ENCODE measurements at places on chromosomes 13 and 19.

DNA sequence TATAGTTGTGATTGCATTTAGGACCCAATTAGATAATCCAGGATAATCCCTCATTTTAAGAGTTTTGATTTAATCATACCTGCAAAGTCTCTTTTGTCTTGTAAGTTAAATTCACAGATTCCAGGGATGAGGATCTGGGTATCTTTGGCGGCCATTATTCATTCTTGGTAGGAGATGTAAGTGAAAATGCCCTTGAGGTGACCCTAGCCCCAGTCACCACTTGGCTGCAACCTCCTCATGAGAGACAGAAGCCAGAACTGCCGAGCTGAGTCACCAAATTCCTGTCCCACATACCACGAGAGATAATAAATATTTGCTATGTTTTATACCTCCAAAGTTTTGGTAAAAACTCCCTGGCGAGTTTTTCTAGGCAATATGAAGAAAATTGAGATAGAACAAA, 389.4 kb downstream of the RFC3 start:
- no peak for DNase-seq

- no peak for DNase-seq
These were observed 816 bp downstream of the SPRED3 start for GRCh38 chr19:38389101-38389925.

DNA sequence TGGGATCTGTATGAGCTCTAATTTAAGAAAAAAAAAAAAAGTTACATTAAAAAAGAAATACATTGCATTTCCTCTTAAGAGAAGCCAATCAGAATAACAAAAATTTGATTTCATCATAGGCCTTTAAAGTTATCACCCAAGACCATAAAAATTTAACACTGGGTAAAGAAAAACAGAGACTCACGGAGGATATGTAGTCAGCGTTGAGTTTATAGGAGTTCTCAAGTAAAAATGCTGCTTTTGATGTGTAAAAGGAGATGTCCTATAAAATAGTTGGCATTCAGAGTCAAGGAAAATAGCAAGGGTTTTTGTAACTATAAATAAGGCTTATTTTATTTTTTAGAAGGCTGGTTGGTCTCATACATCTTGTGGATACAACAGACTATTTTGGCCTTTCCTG, 191.1 kb downstream of the EFNB2 start:
- DNase-seq, result no peak

DNA sequence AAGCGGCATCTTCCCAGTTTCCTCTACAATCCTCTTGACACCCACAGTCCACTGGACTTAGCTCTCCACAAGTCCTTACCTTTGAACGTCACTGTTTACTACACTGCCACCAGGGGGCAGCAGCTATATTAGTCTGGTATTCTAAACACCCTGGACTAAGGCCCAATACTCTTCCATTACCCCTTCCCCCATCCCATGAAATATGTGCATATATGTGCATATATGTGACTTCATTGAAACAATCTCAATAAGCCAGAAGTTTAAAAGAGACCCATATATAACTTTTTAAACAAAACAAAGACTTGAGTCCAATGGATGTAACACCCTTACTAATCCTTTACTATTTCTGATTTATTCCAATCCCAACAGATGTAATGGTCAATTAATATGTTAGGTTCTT, 15.5 kb downstream of the GGACT start:
- DNase-seq, result peak; percentile 89

DNA sequence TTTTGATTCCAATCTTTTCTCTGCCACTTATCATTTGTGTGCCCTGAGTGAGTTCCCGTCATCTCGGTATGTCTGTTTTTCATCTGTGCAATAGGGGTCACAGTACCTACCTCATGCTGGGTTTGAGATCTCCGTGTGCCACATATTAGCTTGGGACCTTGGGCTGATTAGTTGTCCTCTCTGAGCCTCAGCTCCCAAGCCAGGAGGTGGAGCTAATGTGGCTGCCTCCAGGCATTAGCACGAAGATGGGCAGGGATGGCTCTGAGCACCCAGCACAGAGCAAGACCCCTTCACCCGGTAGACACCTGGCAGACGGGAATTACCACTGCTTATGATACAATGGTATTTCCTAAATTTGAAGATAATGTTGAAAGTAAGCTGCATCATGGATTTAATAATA, 35.8 kb upstream of the XPO4 start:
- peak; percentile 15 for DNase-seq

GRCh38 chr13:94123557-94123956, 355.9 kb downstream of the DCT start:
- DNase-seq, result no peak

DNA sequence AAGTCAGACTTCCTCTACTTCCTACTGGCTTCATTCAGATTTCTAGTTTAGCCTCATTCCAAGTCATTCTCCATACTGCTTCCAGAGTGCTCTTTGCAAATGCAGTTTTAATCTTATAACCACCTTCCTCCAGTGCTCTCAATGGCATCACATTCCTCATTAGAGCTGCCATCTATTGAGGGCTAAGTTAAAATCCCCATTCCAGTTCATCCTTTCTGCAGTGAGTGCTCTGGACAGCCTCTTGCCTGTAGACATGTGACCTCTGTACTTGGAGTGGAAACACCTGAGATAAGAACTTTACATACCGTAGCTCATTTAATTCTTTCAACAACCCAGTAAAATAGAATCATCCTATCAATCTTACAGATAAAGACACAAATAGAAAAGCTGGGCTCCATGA, 57.9 kb upstream of the MAB21L1 start:
- no peak for DNase-seq

GRCh38 chr19:51089786-51090185, 7.1 kb upstream of the KLK14 start:
- DNase-seq, result no peak

DNA sequence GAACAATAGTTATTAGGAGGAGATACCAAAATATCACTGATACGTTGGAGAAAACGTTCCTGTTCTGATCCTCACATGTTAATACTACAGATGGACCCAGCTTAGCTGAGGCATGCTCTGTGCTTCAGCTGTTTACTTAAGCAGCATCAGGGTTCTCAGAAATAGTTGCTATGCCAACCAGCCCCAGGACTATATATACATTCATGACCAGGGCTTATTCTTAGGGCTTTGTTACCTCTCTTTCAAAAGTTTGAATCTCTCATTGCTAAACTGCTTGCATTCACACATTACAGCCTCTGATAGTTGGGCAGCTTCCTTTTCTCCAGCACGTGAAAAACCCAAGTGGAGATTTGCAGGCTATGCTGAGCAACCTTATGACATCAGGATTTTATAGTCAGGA, 800.4 kb downstream of the DIAPH3 start:
- DNase-seq, result no peak

GRCh38 chr13:58625703-58626389, 994.3 kb downstream of the PCDH17 start:
- DNase-seq, result no peak

DNA sequence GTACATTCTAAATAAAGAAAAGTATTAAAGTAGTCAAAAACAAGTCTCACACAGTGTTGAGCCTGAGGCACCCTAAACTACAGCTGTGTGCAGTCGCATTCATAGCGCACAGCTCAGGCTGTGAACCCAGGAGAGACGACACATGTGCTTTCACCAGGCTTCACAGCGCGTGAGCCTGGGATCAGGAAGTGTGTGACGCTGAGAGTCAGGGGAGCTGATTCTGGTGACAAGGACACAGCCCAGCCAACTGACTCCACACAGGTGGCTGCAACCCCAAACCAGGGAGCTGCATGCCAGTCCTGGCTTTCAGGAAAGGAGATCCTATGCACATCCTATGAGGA, 41.6 kb downstream of the COL4A1 start:
- no peak for DNase-seq

DNA sequence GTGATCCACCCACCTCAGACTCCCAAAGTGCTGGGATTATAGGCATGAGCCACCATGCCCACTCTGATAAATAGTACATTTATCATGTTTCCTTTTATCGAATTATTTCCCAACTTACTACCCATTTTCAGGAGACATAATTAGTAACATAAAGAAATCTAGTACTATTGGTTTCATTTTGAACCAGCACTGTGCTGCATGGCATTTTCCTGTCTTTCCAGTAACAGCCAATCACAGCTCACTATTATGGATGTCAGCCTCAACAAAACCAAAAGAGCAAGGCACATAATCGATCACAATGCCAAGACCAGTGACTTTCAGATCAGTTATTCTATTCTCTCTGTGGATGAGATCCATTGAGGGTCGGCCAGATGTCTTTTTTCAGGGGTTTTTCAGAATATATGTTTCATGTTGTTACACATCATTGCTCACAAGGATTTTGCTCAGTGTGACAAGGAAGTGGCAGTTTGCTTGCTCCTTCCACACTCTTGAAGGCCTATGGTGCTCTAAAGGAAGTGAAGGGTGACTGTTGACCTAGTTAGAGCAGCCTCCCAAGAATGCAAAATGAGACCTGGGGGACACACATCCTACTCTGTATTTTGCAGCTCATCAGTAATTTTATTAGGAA, 233.4 kb downstream of the KCNRG start:
- no peak for DNase-seq

- no peak for DNase-seq
These were observed 246.7 kb downstream of the PCDH17 start for GRCh38 chr13:57878291-57878690.

DNA sequence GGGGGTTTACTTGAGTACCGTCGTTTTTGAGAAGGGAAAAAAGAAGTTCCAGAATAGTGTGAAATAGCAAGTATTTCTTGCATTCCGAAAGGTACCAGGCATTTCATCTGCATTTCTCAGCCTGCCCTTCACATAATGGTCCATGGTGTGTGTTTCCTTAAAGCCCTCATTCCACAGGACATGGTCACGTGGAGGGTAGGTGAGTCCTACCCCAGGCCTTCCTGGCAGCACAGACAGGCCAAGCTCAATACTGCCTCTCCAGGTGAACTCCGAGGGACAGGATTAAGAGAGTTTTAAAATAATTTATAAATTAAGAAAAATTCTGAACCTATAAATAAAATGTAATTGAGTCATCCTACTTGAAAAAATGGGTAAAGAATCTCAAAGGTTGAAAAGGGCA, 64.7 kb downstream of the TNFRSF19 start:
- DNase-seq, result peak; percentile 43

GRCh38 chr19:2243274-2244124, 5.6 kb upstream of the AMH start:
- DNase-seq, result no peak

- no peak for DNase-seq
These were observed 13.4 kb downstream of the UHRF1 start for GRCh38 chr19:4922530-4923275.

- DNase-seq, result no peak
These were observed 42.3 kb upstream of the GJB6 start for GRCh38 chr13:20274466-20274865.

- no peak for DNase-seq
These were observed 232.2 kb downstream of the GGACT start for GRCh38 chr13:100356426-100356825.

- DNase-seq, result no peak
These were observed 357.7 kb upstream of the TSHZ3 start for GRCh38 chr19:31706691-31707620.

- DNase-seq, result peak; percentile 51
These were observed 11.3 kb downstream of the ZFR2 start for GRCh38 chr19:3857449-3858003.

- DNase-seq, result no peak
These were observed 775.3 kb downstream of the UQCRFS1 start for GRCh38 chr19:28437390-28438346.

- no peak for DNase-seq
These were observed 39.5 kb upstream of the RPL21 start for GRCh38 chr13:27211771-27212364.

GRCh38 chr19:6693056-6693471, 23.1 kb upstream of the TNFSF14 start:
- DNase-seq, result no peak

GRCh38 chr13:94464771-94465170, 14.7 kb downstream of the DCT start:
- peak; percentile 30 for DNase-seq

DNA sequence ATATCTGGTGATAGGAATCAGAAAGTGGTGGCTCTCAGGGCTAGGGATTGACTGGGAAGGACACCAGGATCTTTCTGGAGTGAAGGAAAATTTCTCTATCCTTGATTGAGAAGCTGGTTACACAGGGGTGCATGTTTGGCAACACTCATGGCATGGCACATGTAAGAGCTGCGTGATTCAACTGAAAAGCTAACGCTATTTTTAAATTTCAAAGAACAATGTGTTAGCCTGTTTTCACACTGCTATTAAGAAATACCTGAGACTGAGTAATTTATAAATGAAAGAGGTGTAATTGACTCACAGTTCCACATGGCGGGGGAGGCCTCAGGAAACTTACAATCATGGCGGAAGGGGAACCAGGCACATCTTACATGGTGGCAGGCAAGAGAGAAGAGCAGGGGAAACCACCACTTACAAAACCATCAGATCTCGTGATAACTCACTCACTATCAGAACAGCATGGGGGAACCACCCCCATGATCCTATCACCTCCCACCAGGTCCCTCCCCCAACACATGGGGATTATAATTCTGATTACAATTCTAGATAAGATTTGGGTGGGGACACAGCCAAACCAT, 7.4 kb downstream of the SIGLEC8 start:
- no peak for DNase-seq

GRCh38 chr13:75495938-75496337, 14.0 kb upstream of the TBC1D4 start:
- DNase-seq, result no peak

- DNase-seq, result peak; percentile 68
These were observed 13.2 kb downstream of the GADD45B start for GRCh38 chr19:2488942-2489731.

DNA sequence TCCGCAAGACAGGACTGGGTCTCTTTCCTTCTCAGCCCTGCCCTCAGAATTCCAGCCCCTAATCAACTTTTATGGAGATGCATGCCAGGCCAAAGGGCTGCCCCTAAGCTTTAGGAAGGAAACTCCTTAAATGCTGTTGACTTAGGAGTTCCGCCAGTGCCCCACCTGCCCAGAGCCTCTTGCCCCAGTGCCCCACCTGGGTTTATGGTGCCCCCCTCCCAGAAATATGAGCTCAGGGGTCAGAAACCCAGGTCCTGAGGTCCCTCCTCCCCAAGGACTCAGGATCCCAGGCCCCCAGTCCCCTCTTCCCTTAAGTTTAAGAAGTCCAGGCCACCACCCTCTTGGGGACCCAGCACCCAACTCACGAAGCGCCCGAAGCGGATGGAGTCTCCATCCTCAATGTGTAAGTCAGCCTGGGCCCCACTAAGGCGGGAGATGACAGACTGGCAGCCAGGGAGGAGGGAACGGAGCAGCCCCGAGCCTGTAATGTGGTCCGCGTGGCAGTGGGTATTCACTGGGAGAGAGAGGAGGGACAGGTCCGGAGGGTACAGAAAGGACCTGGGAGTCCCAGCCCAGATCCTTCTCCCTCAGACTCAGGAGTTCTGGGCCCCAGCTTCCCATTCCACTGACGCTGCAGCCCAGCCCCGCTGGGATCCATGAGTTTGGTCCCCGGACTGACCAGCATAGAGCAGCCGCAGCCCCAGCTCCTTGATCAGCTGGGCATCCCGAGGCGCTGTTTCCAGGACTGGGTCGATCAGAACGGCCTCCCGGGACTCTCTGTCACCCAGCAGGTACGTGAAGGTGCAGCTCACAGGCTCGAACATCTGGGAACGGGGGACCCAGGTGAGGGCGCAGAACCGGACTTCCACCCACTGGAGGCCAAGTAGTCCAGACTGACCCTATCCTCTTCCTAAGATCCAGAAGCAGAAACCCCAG, 897 bp downstream of the ETHE1 start:
- DNase-seq, result no peak
